ENCODE measurements at places on chromosomes 5 and 9. TPM values are rescaled to one million over a fixed set of nuclear protein-coding genes. Genes with fewer than 3 reads are reported as not detected.
A peak's percentile ranks its signal among the peaks of the same experiment; 100 is the strongest.

DNA sequence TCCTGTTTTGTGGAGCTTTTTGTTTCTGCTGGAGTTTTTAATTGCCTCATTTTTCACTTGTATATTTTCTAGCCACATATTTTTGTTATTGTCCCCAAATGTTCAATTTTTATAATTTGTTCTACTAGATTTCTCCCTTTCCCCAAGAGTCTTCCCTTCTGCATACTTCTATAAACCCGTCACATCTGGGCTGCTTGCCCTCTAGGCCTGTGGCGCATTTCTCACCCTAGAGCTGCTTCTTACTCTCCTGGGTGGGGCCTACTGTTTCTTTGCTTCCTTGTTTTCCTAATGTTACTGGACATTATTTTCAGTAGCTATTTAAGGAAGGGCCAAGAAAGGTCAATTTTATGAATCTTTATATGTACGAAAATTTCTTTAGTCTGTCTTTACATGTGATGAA, 51.5 kb downstream of the NXNL2 start:
- no peak for DNase-seq

- no peak for DNase-seq
Observed at GRCh38 chr9:84617411-84618029, 52.0 kb upstream of the NTRK2 start.

DNA sequence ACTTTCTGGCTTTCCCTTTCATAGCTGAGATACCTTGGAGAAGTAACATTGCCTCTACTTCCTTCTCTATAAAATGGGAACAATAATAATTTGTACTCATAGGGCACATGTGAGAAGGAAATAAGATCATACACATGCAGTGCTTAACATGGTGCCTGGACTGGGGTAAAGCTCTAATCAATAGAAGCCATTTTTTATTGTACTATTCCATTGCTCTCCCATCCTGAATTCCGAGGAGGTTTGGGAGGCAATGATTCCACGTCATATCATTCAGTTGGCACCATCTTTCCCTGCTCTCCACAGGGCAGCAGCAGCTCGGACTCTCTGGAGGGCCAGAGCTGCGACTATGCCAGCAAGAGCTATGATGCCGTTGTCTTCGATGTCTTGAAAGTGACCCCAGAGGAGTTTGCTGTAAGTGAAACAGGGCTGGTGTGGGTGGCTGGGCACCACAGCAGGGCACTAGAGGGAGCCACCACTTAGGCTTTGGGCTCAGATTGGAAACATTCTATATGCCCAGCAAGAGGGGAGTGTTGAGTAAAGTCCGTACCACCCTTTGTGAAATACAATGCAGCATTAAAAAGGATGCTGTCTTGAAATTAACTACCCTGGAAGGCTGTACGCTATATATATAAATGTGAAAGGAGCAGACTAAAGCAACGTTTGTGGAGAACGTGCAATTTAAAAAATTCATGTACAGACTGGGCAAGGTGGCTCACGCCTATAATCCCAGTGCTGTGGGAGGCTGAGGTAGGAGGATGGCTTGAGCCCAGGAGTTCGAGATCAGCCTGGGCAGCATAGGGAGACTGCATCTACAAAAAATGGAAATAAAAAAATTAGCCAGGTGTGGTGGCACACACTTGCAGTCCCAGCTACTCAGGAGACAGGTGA, 51.2 kb downstream of the RALGPS1 start:
- no peak for DNase-seq

DNA sequence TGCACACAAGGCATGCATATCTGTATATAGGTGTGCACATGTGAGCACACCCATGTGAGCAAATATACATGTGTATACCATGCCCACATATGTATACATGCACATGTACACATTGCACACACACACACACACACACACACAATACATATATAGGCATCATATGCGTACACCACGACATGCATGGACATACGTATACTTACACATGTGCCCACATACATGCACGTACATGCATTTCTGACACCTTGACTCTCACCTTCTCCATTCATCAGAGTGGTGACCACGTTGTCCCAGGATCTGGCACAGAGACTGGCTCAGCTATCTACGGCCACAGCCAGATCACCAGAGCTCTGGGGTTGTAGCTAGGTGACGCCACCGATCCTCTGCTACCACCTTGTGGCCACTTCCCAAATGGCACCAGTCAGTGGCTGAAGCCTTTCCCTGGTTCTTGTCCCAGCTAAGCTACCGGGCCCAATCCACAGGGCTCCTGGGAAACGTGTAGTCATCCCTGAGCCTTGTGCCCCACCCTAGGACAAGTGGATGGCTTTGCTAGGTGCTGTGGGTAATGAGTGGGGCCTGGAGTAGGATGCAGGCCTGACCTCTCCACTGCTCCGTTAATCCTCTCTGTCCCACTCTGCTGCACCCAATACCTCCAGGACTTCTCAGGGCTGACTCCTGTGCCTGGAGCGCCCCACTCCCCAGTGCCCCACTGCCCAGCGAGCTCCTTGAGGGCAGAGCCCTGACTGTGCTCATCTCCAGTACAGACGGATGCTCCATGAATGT, 194.4 kb downstream of the RGS3 start:
- peak; percentile 93 for DNase-seq

DNA sequence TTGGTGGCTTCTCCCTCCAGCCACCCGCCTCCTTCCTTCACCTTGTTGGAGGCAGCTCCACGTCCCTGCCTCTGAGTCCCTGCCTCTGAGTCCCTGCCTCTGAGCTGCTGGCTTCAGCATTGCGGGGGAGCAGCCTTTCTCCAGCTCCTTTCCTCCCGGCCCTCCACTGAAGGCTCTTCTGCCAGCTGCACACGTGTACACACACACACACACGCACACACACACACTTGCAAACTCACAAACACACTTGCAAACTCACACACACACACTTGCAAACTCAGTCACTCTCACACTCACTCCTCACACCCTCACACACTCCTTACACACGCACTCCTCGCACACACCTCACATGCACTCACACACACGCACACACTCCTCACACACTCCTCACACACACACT, 45.1 kb downstream of the C9orf50 start:
- no peak for DNase-seq

DNA sequence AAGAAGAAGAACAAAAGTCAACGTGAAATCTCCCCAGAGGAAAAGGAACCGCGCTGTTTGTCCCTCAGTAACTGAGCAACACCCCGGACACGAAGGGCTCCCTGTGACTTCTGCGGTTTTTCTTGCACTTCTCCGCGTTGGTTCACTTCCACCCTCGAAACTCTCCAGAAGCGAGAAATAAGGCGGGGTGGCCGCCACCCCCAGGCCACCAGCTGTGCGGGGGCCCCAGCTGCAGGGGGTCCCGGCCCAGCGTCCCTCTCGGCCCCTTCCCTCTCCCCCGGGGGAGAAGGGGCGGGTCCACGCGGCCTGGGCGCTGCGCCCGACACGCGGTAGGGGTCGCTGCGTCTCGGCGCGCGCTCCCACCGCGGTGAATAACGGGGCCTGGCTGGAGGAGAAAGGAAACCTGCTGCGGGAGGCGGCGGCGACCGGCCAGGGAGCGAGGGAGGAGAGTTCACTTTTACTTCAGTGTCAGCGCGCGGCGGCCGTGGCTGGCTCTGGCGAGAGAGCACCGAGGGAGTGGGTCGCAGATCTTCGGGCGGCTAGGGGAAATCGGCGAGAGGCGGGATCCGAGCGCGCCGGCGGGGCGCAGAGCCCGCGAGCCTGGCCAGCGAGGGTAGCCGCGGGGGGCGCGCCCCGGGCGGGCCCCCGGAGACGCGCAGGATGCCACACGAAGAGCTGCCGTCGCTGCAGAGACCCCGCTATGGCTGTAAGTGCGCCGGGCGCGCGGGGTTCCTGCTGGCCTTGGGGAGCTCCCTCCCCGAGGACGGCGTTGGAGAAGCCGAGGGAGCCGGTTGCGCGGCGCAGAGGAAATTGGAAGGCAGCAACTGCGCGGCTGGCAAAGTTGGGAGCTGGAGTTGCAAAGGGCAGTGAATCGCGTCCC, at the start of gene IQGAP2:
Gene IQGAP2 (plus strand): TSS at position 400 of the 880 bp plus-strand sequence. CDS start 261 bp downstream, at position 661.
- DNase-seq: peak; percentile 71

- peak; percentile 91 for DNase-seq
Observed at GRCh38 chr9:37903647-37904444, at the start of gene SLC25A51. TSS of gene SLC25A51 (minus strand) at chr9:37904127. CDS start at chr9:37888550, 15,577 bp downstream.

DNA sequence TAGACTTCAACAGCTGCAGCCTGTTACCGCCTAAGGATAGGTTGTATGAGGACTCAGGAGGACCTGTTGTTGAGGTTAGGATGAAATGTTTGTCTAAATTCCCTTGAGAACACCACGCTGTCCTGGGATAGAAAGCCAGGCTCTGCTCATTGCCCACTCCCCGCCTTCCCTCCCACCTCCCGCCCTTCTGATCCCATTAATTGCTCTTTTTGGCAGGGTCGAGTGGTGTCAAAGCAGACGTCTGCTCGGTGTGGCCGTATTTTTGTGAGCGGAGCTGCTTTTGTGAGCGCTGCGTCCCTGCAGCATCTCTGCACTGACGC, 62.3 kb downstream of the SPATA31C2 start:
- no peak for DNase-seq

DNA sequence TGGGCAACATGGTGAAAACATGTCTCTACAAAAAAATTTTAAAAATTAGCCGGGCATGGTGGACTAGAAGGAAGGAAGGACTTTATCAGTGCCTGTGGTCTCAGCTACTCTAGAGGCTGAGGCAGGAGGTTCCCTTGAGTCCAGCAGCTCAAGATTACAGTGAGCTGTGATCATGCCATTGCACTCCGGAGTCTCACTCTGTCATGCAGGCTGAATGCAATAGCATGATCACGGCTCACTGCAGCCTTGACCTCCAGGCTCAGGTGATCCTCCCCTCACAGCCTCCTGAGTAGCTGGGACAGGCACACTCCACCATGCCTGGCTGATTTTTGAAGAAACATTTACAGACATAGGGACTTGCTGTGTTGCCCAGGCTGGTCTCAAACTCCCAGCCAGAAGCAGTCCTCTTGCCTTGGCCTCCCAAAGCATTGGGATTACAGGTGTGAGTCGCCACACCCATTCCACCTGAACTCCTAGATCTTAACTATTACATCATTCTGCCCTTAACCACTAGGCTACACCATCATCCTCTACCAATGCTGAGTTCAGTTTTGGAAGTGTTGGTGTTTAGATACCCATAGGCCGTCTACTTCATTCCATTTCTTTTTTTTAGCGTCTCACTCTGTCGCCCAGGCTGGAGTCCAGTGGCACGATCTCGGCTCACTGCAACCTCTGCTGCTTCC, 2.0 kb upstream of the URM1 start:
- no peak for DNase-seq

DNA sequence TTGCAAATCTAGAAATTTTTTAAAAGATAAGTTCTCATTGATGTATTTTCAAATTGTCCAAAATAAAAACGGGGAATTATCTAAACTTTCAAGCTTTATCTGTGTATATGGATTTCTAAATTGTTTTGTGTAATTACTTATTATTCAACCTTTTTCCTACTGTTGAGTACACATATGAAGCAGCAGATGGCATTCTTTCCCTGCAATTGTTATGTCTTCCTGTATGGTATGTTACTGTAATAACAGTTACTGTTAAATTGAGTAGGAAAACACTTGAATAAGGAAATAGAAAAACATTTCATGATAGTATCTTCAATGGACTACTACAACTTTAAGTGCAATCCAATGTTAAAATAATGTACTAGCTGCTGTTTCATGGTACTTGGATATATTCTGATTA, 124.8 kb downstream of the RANBP17 start:
- DNase-seq: peak; percentile 24

DNA sequence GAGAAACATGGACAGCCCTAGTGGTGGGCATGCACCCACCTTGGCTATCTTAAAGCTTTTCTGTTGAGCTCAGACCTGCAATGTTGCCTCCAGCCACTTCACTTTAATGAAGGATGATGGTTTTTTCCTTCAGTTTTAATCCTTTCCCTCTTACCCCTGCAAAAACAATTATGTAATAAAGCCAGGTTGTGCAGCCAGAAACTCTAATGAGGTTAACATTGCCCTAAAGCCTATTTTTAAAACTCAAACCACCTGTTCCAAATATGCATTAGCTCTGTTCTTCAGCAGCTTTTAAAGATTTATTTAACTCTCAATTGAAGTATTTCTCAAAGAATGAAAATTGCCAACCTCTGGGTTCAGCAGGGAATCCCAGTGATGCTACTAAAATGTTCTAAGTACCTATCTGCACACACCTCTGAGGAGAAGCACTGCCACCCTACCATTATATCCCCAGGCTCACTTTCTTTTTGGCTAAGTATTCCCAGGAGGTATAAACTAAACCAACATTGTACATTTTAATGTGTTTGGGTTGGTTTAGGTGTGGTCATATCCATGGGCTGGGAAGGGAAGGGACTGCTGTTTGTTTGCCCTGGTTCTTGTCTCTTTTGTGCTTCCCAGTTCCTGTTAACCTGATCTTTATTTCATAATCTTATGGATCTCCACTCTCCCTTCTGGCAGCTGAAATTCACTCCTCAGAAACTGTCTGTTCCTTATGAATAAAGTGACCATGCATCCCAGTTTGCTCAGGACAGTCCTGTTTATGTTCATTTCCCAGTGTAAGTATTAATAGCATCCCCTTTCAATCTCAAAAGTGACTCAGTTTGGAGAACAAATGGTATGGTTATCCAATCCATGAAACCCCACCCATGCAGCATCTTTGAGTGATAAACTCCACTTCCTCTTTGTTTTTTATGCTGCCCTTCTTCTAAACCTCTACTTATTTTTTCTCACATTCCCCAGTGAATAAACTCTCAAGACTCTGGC, 251.7 kb downstream of the RAB3C start:
- DNase-seq: no peak

DNA sequence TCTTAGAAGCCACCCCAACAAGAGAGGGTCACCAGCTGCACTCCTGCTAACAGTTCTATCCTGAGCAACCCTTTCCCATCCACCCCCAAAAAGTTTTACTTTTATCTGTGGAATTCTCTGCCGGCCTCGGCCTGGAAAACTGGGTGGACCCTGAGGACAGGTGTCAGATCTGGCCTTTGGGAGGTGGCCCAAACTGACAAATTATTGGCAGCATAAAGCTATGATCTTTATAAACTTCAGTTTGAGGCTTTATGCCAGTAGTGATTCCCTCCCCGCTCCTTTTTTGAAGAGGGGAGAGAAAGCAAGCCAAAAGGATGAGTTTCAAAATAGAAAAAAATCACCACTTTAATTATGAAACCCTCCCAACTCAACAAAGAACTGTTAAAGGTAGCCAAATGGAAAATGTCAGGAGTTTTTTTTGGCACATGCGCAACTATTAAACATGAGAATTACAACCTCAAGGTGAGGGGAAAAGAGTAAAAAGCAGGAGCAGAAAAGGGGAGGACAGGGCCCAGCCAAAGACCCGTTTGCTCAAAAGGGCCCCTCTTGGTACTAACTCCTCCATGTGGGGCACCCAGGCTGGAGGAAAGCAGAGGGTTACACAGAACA, 49.4 kb downstream of the FBXW11 start:
- no peak for DNase-seq

Gene WDR31
- total RNA-seq: 3.4 TPM

DNA sequence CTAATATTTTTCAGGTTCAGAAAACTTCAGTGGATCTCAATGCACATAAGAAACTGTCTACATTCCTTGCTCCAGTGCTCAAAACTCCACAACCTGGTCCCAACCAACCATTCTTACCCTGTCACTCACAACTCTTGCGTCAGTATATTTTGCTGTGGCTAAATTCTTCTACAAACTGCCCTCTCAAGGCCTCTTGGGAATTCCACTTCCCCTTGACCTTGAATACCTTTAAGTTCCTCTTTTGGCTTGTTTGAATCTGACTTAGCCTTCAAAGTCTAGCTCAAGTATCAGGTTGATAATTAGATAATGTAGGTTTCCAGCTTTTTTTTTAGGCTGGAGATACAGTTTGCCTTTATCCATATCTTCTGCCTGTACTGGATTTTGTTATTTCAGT, 128.3 kb downstream of the SLF1 start:
- no peak for DNase-seq

Gene IGIP
- total RNA-seq: 9.6 TPM

Gene TMEM252
- not detected for total RNA-seq

- no peak for DNase-seq
Observed at GRCh38 chr9:88579050-88579715, 44.2 kb downstream of the NXNL2 start.

- no peak for DNase-seq
Observed at GRCh38 chr5:144002876-144003275, 167.6 kb downstream of the YIPF5 start.

Measured in spinal cord (tissue), 10 donors.